ENCODE measurements at places on chromosomes 6 and 20. TPM values are rescaled to one million over a fixed set of nuclear protein-coding genes. Genes with fewer than 3 reads are reported as not detected.

The SEMG1 gene
- polyA plus RNA-seq = not detected

The EFCAB8 gene
- polyA plus RNA-seq = not detected

The VGLL2 gene
- polyA plus RNA-seq = not detected

The ITPR3 gene
- not detected for polyA plus RNA-seq

The DDO gene
- polyA plus RNA-seq = 2.1 TPM

The KCNK16 gene
- not detected for polyA plus RNA-seq

The GPX5 gene
- polyA plus RNA-seq = not detected

The HNF4A gene
- not detected for polyA plus RNA-seq

The TMEM239 gene
- polyA plus RNA-seq = not detected

The TCF15 gene
- not detected for polyA plus RNA-seq

The UST gene
- polyA plus RNA-seq = 7.2 TPM

The C20orf202 gene
- 3.3 TPM for polyA plus RNA-seq

The SLC16A10 gene
- 6.8 TPM for polyA plus RNA-seq

The PPP1R3G gene
- 0.55 TPM for polyA plus RNA-seq

The MCHR2 gene
- not detected for polyA plus RNA-seq

The MLN gene
- not detected for polyA plus RNA-seq

The SH3BGRL2 gene
- 2.0 TPM for polyA plus RNA-seq

The CDH22 gene
- 0.86 TPM for polyA plus RNA-seq

Data from Purkinje cell (primary cell).